ENCODE measurements at places on chromosomes 1 and 21. TPM values are rescaled to one million over a fixed set of nuclear protein-coding genes. Genes with fewer than 3 reads are reported as not detected.

DNA sequence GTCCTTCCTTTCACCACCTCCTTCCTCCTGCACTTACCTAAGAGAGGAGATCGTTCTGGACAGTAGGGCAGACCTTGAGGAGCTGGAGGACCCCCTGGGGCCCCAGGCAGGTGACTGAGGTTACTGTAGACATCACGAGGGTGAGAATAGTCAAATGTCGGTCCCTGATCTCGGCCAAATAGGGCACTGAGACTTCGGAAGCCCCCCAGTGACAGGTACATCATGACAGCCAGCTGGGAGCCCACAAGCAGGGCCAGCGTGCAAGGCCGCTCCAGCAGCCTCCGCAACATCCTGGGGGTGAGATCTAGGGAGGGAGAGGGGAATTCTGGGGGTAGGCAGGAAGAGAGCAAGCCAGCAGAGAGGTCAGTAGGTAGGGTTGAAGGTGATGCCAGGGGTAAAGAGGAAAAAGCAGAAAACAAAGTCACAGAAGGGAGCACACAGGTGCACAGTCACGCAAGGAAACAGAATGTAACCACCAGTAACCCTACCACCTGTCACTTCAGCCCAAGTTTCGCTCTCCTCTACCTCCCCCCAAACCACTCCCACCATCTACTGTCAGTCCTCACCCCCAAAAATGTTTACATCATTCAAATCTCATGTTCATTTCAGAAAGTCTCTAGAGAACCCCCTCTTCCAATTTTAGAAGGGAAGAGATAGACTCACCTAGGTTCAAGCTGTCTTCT, 1.4 kb downstream of the B4GALT3 start:
- no peak for DNase-seq

- DNase-seq: no peak
Measured at GRCh38 chr1:214377485-214377884, 96.5 kb downstream of the SMYD2 start.

DNA sequence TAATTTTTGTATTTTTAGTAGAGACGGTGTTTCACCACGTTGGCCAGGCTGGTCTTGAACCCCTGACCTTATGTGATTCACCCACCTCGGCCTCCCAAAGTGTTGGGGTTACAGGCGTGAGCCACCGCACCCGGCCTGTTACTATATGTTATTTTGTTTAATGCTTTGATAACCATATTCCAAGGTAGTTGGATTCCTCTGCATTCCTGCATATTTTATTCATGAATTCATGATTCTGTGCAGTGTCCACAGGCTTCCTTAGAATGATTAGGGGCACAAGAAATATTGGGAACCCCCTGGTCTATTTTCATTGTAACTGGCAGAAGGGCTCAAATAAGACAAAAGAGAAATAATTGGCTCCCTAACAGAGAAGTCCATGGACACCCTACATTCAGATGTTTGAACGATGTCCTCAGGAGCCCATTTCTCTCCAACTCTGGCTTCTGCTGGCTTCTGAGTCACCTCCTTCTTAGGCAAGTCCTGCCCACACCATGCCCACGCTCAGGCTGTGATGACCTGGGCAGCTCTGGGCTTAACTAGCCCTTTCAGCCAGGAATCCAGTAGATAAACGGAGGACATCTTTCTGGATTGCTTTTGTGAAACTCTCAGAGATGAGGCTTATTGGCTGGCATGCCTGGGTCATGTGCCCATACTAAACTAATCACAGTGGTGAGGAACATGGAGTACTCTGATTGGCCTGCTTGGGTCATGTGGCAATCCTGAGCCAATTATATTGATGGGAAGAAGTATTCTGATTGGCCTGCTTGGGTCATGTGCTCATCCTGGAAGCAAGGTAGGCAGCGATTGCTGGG, 32.6 kb downstream of the TNFRSF8 start:
- no peak for DNase-seq

DNA sequence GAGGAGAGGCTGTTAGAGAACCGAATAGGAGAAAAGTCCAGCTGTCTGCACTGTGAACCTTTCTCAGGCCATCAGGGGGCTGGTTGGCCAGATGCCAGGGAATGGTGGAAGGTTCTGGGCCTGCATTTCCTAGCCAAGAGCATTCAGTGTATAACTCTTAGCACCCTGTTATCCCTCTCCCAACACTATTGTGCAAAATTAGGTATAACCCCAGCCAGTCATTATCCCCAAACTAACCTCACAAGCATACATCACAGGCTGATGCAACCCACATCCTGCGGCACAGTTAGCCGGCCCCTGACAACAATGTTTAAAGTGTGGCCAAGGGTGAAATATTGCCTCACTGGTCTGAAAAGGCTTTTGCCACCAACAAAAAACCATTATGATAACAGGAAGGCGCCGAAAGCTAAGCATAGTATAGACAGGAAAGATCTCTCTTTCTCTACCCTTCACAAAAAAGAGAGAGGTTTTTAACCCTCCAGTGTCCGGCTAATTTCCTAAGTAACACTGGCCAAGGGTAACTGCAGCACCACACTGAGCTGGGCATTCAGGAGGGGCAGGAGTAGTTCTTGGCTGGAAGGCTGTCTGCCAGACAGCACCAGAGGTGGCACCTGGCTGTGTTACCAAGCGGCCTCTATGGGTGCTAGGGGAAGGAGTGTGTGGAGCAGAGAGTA, 77.3 kb upstream of the BCAR3 start:
- DNase-seq: peak; percentile 51

DNA sequence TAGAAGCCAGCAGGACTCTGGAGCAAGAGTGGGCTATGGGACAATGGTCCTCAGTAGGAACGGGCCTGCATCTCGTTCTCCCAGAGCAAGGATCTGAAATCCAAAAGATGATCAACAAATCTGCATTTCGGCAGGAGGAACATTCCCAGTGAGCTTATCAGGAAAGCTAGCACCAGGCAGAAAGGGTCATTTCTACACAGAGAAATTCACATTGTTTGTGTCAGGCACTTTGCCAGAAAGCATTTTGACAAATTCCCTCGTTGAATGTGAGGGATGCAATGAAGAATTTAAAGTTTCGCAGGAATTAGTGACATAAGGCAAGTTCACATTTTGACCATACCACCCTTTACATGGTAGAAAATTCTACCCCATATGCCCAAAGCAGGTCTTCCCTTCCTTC, 31.6 kb upstream of the ETS2 start:
- DNase-seq: no peak

DNA sequence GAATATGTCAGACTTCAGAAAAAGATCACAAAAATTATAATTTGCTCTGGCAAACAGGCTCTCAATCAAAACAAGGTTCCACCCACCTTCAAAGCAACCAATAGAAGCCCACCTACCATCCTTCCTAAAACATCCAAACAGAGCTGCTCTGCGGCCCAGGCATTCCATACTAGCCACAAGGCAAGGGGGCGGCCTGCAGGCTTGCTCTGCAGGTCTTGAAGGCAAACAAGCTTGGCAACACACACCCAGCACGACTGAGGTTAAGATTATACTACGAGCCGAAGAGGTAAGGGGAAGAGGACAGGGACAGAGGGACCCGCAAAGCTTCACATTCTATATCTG, 207.3 kb downstream of the SLC45A1 start:
- DNase-seq: no peak

DNA sequence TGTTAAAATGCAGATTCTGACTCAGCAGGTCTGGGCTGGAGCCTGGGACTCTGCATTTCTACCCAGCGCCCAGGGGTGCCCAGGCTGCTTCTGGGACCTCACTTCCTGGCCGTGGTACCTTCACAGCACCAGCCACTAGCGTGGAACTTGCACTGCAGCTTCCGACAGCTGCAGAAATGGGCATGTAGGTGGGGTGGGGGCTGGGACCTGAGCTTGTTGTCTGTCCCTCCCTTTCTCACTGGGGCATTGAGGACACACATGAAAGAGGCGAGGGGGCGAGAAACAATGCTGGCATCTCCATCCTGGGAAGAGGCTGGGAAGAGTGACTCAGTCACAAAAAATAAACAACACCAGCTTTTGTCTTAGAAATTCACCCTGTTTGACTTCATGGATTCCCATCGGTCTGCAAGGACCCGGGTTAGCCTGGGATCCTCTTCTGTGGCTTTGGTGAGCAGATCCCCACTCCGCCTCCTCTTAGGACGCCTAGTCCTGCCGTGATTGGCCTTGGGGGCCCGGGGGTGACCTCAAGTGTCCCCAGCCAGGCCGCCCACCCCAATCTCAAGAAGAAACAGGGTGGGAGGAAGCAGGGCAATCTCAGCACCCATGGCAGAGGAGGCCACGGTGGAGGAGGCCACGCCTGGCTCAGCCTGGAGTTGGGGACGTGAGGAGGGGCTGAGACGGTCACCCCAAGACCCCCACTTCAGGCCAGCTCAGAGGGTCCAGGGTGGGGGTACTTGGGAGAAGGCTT, 29.9 kb upstream of the POFUT2 start:
- no peak for DNase-seq

DNA sequence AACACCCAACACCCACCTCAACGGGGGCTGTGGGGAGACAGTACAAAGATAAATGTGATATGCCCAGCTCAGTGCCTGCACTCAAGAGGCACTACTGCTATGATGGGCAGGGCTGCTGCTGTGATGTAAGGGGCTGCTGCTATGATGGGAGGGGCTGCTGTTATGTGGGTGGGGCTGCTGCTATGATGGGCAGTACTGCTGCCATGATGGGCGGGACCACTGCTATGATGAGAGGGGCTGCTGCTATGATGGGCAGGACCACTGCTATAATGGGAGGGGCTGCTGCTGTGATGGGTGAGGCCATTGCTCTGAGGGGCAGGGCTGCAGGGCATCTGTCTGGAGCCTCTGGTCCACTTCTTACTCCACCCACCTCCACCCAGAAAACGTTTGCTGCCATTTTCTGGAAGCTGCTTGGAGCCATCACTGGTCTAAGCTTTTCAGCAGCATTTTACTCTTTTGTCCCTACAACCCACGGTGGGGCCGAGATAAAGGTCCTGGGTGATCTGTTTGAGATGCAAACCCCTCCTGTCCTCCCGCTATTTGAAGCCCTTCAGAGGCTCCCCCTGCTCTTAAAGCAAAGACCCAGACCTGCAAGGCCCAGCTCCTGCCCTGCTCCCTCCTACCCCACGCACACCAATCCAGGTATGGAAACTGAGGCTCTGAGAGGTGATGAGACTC, 656.9 kb downstream of the PTPRU start:
- DNase-seq: no peak

- no peak for DNase-seq
Measured at GRCh38 chr1:233340966-233341516, 13.5 kb downstream of the MAP3K21 start.

The CELA3B gene
- polyA plus RNA-seq: 0.24 TPM

DNA sequence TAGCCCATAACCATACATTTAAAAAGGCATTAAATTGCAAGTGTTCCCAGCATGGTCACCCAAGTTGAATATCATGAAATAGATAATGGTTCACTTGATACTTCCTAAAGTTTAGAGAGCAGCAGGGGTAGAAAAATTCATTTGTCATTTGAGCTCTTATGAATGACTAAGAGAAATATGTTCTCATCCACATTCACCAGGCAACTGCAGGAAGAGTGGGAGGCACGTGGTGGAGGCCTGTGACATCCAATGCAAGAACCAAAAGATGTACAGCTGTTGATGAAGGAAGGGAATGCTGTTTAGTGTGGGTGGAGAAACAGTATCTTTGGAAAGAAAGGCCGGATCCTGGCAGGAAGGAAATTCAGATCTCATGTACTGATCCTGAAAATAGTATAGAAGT, 473.1 kb downstream of the ADGRL2 start:
- DNase-seq: no peak

- no peak for DNase-seq
Measured at GRCh38 chr1:38015978-38016725, 3.6 kb downstream of the UTP11 start.

DNA sequence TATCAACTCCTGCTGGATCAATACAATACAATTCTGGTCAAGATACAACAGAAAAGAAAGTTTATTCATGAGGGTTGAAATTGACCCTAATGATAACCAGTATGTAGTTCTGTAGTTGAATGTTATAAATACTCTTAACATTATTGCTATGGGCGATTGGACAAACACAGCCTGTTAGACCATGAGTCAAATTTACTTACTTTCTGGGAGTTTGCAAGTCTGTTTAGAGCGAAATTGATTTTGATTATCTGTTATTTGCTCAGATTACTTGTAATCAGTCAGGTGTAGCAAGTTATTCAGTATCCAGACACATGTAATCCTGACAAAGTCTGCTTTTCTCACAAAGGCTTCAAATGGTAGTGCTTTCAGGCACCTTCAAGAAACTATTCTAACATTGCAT, 216.6 kb upstream of the B3GALT2 start:
- no peak for DNase-seq

DNA sequence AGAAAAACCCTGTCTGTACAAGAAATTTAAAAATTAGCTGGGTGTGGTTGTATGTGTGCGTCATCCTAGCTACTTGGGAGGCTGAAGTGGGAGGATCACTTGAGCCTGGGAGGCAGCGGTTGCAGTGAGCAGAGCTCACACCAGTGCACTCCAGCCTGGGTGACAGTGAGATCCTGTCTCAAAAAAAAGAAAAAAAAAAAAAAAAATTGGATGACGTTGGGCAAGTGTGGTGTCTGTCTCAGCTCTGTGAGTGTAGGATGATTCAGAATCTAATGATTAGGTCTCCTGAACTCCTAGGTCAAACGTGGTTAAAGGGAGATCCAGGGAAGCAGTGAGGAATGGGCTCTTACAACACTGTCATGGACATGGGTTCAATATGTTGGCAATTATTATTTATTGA, 435.9 kb downstream of the KIF26B start:
- DNase-seq: no peak

The LRRC39 gene
- 181 TPM for polyA plus RNA-seq

The PPFIA4 gene
- polyA plus RNA-seq: 11.2 TPM

DNA sequence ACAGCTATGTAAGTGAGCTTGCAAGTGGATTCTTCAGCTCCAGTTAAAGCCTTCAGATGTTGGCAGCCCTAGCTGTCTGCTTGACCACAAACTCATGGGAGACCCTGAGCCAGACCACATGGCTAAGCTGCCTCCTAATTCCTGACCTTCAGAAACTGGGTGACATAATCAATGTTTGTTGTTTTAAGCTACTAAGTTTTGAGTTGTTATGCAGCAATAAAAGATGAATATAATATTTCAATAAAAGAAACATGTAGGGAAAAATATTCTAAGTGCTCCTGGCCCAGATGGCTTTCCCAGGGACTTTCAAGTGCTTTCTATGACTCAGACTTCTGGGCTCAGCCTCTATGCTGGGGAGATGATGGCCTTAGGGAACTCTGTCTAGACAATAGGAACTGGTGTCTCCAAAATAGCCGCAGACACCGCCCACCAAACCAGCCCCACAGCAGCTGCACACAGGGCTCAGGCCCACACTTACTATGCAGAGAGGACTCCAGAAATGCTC, 20.3 kb upstream of the AZIN2 start:
- DNase-seq: peak; percentile 83

The S100A7 gene
- polyA plus RNA-seq: not detected

DNA sequence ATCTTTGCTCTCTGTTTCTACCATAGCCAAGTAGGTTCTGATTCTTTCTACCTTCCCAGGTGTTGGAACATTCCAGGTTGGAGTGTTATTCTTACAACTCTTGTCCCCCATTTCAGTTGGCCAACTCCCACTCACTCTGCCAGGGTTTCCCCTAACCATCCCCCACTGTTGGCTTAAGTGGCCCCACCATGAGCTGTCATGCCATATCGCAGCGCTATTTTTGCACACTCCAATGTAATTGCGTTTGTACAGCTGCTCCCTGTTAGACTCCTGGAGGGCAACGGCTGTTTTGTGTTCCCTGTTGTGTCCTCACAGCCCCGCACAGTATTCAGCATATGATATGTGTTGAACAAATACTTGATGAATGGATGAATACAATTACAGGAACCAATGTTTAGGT, 117.7 kb upstream of the ETS2 start:
- no peak for DNase-seq

The GCSAML gene
- not detected for polyA plus RNA-seq

The TMEM201 gene
- 13.1 TPM for polyA plus RNA-seq

Data from heart left ventricle (tissue), 16 donors.